ENCODE measurements at places on chromosomes 3 and 15.

DNA sequence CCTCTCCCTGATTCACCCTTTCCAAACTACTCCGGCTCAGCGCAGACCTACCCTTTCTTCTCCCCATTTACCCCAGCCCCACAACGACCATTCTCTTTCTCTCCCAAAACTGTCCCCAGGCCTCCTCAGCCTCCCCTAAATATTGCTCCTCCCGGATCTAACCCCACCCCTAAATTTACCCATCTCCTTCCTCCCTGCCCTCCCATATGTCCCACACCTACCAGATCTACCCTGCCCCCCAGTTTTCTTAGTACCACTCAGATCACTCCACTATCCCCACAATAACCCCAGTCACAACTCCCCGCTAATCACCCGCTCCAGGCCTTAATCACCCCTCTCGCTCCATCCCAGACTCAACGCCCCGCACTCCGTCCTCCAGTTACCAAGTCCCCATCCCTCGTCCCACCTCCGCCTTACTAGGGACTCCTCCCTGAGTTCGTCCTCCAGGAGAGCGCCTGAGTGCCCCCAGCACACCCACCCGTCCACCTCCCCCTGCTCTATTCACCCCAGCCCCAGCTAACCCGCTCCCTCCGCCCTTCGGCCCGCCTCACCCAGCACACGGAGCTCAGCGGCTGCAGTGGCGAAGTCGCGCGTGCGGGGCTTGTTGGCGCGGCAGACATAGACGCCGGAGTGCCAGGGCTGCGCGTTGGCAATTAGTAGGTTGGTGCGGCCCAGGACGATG, 18.6 kb upstream of the IGDCC3 start:
- no peak overlapping the region for H3K27ac ChIP-seq
- DNase-seq, result no peak
- H3K4me1 ChIP-seq, result peaks cover 8% of the 10 kb centered on the region
- H3K4me3 ChIP-seq, result no peak overlapping the region

GRCh38 chr15:83810110-83810509, 156.2 kb downstream of the ADAMTSL3 start:
- no peaks in the 10 kb centered on the region for H3K36me3 ChIP-seq
- no peak for DNase-seq
- H3K4me1 ChIP-seq, result no peaks in the 10 kb centered on the region
- H3K4me3 ChIP-seq, result no peak overlapping the region

DNA sequence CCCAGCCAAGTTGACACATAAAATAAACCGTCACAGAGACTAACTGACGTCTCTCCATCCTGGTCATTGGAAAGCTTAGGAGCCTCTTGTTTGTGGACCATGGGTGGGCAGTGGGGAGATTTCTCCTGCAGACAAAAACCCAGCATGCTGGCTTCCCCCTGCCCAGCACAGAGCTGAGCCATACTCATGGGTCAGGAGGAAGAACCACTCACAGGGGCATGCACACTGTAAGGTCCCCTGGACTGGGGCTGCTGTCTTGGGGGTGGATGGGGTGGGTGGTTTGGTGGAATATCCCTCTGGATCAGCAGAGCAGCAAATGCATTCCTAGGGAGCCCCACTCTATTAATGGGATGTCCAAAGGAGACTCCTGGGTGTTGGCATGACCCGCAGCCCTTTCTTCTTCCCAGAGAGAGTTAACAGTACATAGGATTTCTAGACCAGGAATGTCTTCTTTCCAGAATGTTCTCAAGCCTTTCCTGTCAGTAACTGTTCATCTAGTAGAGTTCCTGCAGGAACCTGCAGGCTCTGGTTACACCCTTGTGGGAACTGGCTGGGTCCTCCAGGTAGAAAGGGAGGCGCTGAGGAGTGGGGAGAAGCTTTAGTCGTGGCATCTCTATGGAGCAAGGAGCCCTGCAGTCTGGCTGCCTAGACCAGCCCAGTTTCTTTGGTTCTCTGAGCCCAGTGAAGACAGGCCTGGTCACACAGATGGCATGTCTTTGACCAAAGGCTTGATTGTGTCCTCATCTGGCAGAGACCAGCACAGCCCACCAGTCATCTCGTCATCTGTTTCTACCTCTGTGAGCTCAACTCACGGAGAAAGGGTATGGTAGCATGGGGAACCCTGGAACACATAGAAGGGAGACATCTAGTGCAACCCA, 73.4 kb upstream of the PRR23C start:
- H3K36me3 ChIP-seq, result no peaks in the 10 kb centered on the region
- DNase-seq, result no peak
- no peak overlapping the region for H3K4me3 ChIP-seq
- peaks cover 3% of the 10 kb centered on the region for H3K27me3 ChIP-seq

- no peak overlapping the region for H3K4me3 ChIP-seq
- no peaks in the 10 kb centered on the region for H3K4me1 ChIP-seq
- H3K27me3 ChIP-seq, result peaks cover 8% of the 10 kb centered on the region
- H3K27ac ChIP-seq, result no peak overlapping the region
Observed at GRCh38 chr3:120841264-120841663, 66.7 kb upstream of the STXBP5L start.

DNA sequence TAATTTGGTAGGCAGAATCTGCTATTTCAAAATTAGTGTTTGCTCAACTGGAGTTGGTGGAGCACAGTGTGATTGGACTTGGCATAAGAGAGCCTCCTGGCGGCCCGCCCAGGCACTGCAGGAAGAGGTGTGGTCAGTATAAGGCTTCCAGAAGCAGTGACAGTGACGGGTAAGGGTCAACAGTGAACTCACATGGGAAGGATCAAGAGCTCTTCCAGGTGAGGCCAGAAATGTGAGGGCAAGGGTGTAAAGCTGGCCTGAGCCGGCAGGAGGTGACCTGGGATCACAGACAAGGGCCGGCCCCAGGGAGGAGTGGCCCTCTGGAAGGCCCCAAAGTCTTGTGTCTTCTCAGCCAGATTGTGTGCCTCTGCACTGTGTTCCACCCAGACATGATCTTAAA, 93.2 kb upstream of the RNF7 start:
- H3K27me3 ChIP-seq, result peaks cover 5% of the 10 kb centered on the region
- H3K27ac ChIP-seq, result no peak overlapping the region
- DNase-seq, result peak; percentile 43
- H3K4me3 ChIP-seq, result no peak overlapping the region

GRCh38 chr3:139180489-139180888, 135.8 kb upstream of the PRR23C start:
- no peaks in the 10 kb centered on the region for H3K4me1 ChIP-seq
- no peak for DNase-seq
- no peaks in the 10 kb centered on the region for H3K36me3 ChIP-seq
- H3K4me3 ChIP-seq, result no peak overlapping the region
- no peaks in the 10 kb centered on the region for H3K27me3 ChIP-seq

DNA sequence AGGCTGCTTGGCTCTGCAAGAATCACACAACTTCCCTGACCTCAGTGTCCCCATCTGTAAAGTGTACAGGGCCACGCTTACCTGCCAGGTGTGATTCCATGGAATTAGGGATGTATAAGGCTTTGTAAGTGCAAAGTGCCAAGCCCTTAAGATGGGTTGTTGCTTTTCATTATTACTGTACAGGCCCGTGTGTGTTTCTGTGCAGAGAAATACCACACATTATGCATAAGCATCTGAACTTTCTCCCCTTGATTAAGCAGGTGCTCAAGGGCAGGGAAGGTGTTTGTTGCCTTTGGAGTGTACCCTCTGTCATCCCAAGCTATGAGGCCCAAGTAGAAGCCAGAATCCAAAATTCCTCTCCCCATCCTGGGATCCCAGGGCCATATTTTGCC, 13.6 kb upstream of the HRH1 start:
- no peaks in the 10 kb centered on the region for H3K27me3 ChIP-seq
- H3K27ac ChIP-seq, result peak overlapping the region; percentile 57
- peak overlapping the region; percentile 39 for H3K4me3 ChIP-seq
- H3K36me3 ChIP-seq, result no peaks in the 10 kb centered on the region
- DNase-seq, result no peak

Measured in activated B cell treated with CpG ODN at 0.5 μM for 24 hours (primary cell).